Choroid plexus epithelial cell (primary cell): ENCODE measurements at places on chromosomes 13 and 19.
A peak's percentile ranks its signal among the peaks of the same experiment; 100 is the strongest.

- DNase-seq: no peak
These were observed 4.2 kb upstream of the GIPR start for GRCh38 chr19:45663800-45664199.

DNA sequence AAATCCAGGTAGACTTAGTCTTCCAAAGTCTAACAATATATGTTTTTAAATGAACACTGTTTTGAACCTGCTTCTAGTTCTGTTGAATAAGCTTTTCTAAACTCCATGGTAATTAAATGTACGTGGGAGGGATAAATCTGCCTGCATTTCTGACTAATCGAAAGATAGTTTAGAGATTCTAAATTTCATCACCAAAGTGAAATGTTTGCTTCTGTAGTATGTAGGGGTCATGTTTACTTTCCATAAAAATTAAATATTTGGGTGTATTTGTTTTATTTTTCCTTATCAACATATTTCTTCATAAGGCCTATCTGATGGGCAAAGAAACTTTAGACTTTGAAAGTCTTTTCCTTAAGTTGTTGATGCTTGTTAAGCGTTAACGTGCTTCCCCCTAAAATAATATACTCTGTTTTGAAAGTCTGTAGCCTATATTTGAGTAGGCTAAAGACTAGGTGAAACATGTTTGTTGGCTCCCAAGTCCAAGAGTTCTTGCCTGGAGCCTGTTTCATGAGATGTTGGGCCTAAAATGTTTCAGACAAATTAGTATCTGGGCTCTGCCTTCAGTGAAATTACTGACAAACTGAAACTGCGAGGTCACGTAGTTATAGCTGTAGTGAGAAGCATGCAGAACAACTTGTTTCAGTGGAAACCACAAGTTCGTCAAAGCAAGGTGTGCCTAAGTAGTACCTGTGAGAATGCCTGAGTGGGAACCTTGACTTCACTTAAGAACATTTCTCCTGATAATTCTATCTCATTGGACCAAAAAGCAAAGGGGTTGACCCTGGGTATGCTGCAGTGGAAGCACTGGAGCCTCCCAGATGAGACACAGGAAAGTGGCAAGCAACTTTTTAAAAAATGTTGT, 126.2 kb downstream of the LMO7 start:
- DNase-seq: peak; percentile 58

- no peak for DNase-seq
These were observed 95.6 kb upstream of the FAM216B start for GRCh38 chr13:42685751-42686150.

GRCh38 chr13:25330541-25330940, 29.1 kb downstream of the NUP58 start:
- peak; percentile 76 for DNase-seq

- peak; percentile 73 for DNase-seq
These were observed 12.9 kb downstream of the NHLRC3 start for GRCh38 chr13:39051157-39051556.

GRCh38 chr13:37627428-37627827, 28.9 kb upstream of the POSTN start:
- DNase-seq: no peak

DNA sequence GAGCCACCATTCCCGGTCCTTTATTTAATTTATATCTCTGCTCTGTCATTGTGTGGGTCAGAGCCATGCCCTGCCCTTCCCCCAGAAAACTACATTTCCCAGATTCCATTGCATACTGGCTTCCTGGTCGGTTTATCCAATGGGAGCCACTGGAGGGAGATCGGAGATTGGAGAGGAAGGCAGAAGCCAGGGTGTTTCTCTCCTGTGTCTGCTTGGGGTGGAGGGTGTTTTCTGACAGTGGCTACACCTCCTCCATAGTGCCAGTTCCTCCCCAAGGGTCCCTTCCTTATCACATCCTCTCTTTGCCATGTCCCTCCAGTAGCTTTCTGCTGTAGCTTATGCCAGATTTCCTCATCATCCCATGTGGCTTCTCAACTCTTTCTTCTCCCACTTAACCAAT, 19.0 kb downstream of the OLFM2 start:
- DNase-seq: peak; percentile 70

DNA sequence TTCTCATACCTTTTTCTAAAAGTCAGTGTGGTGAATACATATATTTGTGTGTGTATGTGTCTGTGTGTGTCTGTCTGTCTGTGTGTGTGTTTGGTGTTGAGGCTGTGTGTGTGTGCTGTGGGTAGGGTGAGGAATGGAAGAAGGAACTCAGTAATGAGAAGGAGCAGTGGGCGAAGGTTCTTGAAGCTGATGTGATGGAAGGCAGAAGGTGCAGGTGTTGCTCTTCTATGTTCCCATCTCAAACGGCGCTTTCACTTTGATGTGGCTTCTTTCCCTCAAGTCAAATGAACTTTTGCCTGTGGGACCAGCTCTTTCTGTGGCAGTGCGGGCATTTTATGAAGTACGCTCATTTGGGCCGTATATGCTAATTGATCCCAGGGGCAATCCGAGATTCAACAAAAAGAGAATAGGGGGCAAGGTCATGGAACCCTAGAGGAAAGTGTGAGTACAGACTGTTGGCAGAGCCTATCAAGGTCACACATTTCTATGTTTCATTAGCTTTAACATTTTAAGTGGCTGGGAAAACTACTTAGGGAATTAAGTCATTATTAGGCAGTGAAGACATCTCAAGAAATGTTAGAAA, 15.2 kb downstream of the BIVM start:
- DNase-seq: no peak

- DNase-seq: no peak
These were observed 19.3 kb downstream of the TNFSF11 start for GRCh38 chr13:42592915-42593900.

DNA sequence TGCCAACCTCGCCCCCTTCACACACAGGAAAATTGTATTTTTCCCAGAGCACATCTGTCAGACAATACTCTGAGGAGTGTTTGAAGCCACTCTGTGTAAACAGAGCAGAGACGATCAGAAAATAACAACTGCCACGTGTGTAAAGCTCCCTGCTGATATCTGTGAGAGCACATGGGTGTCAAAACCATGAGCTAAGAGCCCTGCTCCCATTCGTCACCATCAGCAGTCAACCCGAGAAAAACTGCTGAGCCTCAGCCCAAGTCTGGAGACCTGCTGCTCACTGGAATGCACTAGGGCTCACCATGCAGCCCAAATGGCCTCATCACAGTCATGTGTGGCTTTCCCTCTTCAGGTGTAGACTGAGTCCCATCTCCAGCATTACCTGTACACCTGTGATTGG, 304.1 kb downstream of the FGF14 start:
- no peak for DNase-seq

DNA sequence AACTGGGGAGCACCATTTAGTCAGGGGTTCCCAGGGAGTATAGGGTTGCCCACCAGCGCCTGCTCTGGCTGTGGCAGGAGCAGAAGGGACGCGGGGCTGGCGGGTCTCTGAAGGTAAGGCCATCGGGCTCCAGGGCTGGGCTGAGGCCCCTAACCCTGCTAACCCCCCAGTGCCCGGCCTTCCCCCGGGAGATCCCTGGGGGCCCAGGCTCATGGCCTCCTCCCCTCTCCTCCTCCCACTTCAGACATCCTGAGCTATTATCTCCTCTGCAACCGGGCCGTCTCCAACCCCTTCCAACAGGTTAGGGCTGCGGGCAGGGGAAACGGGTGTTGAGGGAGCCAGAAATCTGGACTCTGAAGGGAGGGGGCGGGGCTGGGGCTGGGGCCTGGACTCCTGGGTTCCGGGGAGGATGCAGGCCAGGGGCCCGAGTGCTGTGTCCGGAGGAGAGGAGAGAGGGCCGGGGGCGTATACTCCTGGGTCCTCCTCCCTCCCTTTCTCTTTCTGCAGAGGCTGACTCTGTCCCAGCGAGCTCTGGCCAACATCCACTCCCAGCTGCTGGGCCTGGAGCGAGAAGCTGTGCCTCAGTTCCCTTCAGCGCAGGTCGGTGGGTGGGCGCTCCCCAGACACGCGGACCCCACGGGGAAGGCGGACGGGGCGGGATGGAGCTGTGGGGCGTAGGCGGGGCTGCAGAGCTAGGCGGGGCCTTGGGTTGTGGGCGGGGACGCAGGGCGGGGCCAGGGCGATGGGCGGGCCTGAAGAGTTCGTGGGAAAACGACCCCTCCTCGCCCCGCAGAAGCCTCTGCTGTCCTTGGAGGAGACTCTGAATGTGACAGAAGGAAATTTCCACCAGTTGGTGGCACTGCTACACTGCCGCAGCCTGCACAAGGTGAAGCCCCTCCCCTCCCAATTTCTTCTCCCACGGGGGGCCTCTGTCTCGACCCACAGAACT, 15.3 kb downstream of the TTYH1 start:
- peak; percentile 52 for DNase-seq

GRCh38 chr13:64782466-64782865, 2447.7 kb downstream of the PCDH9 start:
- no peak for DNase-seq

GRCh38 chr13:80513196-80513595, 172.3 kb upstream of the SPRY2 start:
- DNase-seq: no peak

DNA sequence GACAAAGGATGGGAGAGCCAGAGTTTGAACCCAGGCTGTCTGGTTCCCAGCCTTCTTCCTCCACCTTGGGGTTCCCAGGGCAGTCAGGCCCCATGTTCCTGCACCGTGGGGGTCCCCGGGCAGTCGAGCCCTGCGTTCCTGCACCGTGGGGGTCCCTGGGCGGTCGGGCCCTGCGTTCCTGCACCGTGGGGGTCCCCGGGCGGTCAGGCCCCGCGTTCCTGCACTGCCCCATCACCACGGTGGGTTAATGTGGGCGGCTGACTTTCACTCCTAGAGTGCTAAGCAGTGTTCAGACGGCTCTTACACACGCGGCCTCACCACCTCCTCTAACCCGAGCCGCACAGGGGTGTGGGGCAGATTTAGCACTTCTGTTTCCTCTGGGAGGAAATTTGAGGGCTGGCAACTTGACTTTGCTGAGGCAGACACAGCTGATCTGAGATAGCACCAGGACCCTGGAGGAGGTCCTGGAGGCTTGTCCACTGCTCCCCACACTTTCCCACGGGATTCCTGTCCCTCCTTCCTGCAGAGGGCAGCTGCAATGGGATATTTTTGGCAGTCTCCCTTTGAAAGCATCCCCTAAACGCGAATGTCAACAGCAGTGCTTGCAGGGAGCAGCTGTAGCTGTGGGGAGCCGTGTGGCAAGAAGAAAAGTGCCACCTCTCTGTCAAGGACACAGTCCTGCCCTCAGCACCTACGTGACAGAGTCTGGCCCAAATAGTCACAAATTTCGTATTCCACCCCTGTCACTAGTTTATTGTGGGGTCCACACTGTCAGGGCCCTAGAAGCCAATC, 239.4 kb downstream of the TEX29 start:
- DNase-seq: no peak

- DNase-seq: peak; percentile 21
These were observed 23.0 kb downstream of the ZNF568 start for GRCh38 chr19:36939153-36939552.

DNA sequence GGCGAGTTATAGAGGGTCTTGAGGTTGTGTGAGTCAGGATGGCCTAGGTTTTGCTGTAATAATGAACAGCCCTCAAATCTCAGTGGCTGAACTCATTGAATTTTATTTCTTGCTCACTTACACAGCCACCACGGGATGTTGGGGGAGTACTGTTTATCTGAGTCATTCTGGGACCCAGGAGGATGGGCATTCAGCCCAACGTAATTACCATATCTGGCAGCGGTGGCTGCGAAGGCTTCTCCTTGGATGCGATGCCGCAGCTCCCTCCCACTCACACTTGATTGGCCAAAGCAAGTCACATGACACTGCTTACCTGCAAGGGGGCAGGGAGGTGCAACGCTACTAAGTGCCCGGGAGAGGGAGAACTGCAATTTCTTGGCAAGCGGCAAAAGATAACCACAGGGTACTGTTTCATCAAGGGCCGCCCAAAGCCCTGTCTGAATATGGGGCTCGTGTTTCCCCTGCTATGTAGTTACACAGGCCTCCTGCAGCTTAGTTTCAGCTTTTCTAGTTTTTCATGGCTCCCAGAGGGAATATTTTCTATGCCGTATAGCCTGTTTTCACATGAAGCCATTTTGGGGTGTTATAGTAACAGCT, 19.9 kb downstream of the ZSWIM9 start:
- DNase-seq: peak; percentile 82

GRCh38 chr13:64753233-64754000, 2476.7 kb downstream of the PCDH9 start:
- peak; percentile 31 for DNase-seq

GRCh38 chr13:106492588-106493475, 42.6 kb downstream of the EFNB2 start:
- DNase-seq: no peak

GRCh38 chr13:34933786-34934185, 8.3 kb upstream of the NBEA start:
- no peak for DNase-seq

- DNase-seq: no peak
These were observed 1430.1 kb upstream of the SPRY2 start for GRCh38 chr13:81770868-81771505.

GRCh38 chr19:19649155-19649554, 5.7 kb upstream of the GMIP start:
- no peak for DNase-seq

DNA sequence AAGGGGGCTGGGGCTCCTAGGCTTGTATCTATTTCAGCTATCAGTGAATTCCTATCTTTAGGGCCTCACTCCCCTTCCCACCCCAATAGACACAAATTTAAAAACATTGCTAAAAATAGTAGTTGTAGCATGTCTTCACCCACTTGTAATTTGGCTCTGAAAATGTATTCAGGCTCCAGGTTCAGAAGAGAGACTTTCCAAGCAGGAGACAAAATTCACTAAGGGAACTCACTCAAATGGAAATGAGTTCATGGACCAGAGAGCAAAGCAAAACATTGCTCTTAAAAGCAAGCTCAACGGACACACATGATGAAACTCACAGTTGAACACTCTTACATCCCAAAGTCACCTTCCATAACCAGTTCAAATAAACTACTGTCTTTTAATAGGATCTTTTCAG, 36.8 kb downstream of the PHF11 start:
- no peak for DNase-seq

DNA sequence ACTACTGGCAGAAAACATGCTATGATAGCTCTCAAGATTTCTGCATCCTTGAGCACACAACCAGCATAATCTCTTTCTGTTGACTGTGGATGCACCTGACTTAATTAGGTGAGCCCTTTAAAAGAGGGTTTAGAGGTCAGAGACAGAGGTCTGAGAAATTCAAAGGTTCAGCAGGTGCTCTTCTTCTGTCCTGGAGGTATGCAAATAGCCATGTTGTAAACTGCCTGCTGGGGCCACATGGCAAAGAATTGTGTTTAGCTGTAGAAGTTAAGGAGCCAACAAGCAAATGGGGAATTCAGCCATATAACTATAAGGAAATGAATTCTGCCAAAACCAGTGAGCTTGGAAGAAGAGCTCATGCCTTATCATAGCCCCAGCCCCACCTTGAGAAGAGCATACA, 11.6 kb upstream of the DCLK1 start:
- DNase-seq: no peak
